ENCODE measurements at places on chromosomes 6 and 20.

GRCh38 chr6:158002951-158003853, 21.5 kb downstream of the SYNJ2 start:
- peak; percentile 49 for DNase-seq

GRCh38 chr6:169998457-169998856, 247.0 kb downstream of the ERMARD start:
- no peak for DNase-seq

GRCh38 chr6:90045535-90045934, 151.3 kb downstream of the GJA10 start:
- no peak for DNase-seq

- DNase-seq: no peak
Measured at GRCh38 chr6:73558624-73559398, 38.0 kb upstream of the EEF1A1 start.

DNA sequence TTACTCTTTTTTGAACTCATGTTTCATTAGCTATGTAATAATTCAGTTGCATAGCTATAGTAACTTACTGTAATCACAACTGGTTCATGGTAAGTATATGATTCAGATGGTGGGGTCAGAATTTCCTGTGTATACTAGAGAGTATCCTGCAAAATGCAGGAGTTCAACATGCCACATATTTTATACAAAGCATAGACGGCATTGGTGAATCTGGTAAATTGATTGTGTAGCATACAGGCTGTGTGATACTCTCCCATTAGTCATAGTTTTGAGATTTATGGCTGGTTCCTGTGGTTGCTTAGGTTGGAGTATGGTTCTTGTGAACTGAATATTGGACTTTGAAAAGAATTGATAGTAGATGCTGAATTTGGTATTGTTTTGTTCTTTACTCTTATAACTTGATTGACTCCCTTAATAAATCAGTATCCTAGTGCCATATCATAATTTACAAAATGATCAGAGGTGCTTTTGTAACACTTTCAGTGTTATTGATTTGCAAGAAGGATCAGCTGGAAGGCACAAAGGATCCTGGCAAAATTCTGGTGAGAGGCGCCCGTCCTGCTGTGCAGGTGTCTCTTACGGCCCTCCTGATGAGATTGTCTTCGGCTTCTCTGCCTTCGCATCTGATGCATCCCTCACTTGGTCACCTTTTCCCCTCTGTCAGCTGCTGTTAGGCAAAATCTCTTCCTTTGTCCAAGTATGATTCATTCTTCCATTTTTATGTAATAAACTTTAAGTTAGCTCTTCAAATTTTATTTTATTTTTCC, 22.6 kb downstream of the SNX9 start:
- no peak for DNase-seq

DNA sequence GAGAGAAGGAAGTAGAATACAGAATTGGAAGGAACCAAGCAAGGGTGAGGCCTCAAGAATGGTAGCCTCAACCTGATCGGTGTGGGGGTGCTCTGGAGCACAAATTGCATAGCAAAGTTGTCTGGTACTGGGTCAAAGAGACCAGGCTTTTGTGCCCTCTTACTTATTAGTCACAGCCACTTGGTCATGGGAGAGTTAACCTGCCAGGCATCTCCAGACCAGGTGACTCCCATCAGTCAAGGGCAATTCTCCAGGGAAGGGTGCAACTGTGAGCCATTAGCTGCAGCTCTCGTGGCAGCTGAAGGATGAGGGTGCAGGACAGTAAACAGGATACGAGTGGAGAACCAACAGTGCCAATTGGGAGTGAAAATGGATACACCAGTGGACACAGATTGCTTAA, 47.7 kb upstream of the PLCB4 start:
- DNase-seq: no peak

DNA sequence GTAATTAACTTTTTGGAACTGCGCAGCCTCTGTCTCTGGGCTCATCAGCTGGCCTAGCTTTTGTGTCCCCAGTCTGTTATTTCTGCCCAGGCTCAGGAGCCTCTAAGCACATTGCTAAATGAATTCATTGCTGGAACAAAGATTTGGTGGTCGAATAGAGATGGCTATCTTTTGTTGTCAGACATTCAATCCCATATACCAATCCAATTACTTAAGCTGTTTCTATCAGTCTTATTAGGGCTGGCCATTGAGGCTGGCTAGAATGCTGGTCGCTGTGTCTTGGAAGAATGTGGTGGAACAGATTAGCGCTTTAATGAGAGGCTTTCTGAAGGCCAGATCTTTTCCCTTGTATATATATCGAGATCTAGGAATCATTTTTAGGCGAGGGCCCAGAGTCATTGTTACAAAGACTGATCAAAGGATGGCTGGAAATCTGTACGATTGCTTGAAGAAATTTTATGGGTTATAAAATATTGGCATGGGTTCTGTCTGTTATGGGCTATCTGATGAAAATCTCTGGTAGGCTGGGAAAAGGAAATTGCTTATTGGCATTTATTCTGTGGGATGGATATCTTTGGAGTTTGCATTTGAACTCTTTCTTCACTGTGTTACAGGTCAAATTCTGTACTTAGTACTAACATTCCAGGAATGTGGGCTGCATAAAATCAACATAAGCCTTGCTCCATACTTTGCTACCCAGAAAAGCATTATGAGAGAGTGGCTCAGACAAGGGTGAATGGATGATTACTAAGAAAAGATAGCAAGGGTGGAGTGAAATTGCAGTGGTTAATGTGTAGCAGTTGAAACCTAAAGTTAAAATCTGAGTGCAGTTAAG, 34.8 kb upstream of the JAG1 start:
- no peak for DNase-seq

GRCh38 chr20:35305682-35306556, 13.7 kb upstream of the FAM83C start:
- peak; percentile 80 for DNase-seq

DNA sequence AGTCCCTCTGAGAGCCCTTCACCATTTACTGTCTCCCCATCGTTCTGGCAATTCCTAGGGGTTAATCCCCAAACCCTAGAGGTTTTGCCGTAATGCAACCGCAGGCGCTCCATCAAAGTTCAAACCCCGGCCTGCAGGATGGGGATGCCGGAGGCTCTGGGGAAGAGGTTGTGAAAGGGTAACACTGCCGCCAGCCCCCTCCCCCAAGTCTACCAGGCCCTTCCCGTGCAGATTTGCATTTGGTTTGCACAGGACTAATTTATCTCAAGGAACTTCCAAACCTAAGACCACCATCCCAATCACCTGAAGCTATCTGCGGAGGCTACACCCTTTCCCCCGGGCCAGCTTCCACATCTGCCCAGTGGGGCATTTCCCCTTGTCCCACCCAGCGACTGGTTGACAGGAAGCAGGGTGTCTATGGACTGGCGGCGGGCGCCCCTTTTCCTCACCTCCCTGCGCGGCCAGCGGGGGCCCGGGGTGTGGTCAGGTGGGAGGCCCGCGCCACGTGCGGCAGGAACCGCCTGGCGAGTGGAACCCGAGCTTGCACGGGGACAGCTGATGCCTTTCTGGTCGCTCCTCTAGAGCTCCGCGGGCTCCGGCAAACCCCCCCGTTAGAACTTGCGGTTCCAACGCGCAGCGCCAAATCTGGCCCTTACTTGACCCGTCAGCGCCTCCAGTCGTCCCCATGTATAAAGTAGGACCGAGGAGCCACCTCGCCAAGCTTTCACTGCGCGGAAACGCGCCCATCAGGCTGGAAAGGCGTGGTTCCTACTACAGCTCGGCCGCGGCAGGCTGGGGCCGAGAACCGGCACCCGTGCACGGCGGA, 9.4 kb upstream of the SLC4A11 start:
- DNase-seq: no peak

- no peak for DNase-seq
Measured at GRCh38 chr6:158413814-158414565, 101.7 kb downstream of the TULP4 start.

GRCh38 chr6:3446184-3446583, 10.7 kb downstream of the SLC22A23 start:
- DNase-seq: no peak

DNA sequence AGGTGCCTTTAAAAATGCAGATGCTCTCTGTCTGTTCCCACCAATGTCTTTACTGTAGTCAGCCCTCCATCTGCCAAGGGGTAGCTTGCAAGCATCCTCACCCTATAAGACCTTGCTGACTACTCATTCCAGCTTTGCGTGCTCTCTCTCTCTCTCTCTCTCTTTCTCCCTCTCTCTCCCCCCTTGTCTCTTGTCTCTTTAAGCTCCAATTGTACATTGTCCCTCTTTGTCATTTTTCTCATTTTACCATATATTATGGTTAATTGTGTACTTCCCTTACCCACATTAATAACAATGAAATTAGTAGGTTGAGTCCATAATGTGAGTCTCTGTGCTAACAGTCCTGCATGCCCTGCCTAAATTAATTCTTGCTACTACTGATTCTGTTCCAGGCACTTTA, 350.2 kb upstream of the CDH4 start:
- DNase-seq: no peak

- DNase-seq: no peak
Measured at GRCh38 chr6:21037453-21037852, 503.2 kb downstream of the CDKAL1 start.

DNA sequence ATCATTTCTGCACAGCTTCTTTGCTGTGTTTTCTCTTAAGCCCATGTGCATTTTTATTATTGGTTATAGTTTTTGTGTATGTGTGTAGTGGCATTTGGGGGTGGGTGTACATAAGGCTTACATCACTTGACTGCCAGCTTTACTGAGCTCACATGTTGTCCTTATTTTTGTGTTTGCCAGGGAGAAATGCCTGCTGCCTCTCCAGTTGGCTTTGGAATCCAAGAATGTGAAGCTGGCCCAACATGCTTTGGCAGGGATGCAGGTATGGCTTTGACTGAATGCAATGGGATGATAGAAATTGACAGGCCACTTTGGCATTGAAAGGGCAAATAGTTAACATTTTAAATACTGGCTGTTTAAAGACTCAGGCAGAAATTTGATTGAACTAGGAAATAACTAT, 11.4 kb downstream of the PBOV1 start:
- no peak for DNase-seq

- DNase-seq: no peak
Measured at GRCh38 chr20:59515013-59515905, 89.1 kb upstream of the PHACTR3 start.

DNA sequence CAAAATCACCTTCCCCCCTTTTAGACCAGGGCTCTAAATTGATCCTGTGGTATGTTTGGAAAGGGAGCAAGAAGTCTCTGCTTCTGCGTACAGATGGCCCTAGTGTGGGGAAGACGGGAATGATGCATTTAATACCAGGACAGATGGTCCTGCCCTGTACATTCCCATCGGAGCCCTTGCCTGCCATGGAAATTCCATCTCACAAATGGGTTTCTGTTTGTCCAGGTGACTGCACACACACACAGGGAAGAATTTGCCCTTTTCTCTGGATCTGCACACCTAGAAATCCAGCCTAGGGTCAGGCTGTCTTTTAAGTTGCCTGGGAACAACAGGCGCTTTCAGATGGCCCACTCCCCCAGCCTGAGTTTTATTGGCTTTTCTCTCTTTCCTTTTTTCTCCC, 1.3 kb downstream of the MAS1 start:
- DNase-seq: no peak

DNA sequence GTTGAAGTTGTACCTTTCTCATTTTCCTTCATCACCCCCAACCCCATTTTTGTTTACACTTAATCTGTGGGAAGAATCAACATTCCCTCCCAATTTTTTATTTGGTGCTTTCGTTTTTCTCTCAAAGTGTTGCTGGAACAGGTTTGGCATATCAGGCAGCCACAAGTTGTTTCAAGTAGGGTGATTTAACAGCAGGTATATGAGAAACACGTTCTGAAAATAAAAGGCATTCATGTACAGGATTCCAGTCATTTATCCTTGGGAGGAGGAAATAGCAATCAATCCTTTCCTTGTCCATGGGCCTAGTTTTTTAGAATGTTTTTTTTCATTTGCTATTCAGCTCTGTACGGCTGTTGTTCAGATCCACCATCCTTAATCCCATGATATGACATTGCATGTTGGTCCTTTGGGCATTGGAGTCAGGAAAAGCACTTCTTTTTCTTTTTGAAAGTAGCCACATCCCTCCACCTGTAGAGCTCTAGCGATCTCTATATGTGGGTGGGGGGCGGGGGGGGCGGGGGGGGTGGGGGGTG, 120.2 kb downstream of the JARID2 start:
- no peak for DNase-seq

- no peak for DNase-seq
Measured at GRCh38 chr6:28618898-28619555, 93.3 kb downstream of the GPX5 start.

DNA sequence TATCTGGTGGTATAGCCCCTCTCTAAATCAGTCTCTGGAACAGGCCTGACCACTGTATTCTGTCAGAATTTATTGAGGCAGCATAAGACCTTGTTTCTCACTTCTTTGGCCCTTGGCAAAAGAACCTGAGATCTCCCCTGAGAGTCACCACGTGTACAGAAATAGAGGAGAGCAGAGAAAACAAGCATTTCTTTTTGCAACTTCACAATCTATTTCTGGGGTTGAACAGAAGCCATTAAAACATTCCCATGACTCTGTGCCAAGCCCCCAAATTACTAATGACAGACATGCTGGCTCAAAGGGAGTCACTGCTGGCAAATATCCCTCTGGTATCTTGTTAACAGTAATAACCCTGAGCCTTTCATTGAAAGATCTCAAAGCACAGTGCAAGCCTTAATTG, 395.3 kb downstream of the MAFB start:
- DNase-seq: no peak

- no peak for DNase-seq
Measured at GRCh38 chr6:30508890-30509736, 19.8 kb downstream of the HLA-E start.

- no peak for DNase-seq
Measured at GRCh38 chr20:16124491-16124890, 448.8 kb downstream of the KIF16B start.

- DNase-seq: no peak
Measured at GRCh38 chr6:24069526-24069925, 56.5 kb upstream of the NRSN1 start.

GRCh38 chr6:34592208-34592952, 36.3 kb upstream of the SPDEF start:
- no peak for DNase-seq

- DNase-seq: no peak
Measured at GRCh38 chr20:6426287-6426891, 303.6 kb upstream of the FERMT1 start.

DNA sequence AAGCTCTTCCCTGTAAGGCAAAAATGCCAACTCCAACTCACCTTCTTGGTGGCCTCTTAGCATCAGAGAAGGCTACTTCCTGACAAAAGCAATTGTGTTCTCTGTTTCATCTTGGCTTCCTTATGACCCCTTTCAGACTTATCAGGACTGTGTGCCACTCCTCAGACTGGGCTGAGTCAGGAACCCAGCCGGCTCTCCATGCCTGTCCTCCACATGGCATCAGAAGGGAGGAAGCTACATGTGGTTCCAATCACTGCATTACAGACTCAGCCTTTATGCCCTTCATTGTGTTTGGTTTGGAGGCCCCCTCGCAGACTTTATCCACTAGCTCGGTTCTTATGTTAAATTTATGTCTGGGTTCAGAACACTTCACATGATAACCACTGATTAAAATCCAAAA, 142.5 kb downstream of the SLC24A3 start:
- no peak for DNase-seq
